ENCODE measurements at places on chromosomes 2 and 18. TPM values are rescaled to one million over a fixed set of nuclear protein-coding genes. Genes with fewer than 3 reads are reported as not detected.

Gene POTEC
- not detected for total RNA-seq

- no peaks in the 10 kb centered on the region for H3K27me3 ChIP-seq
- H3K27ac ChIP-seq: no peak overlapping the region
- DNase-seq: no peak
- no peak overlapping the region for H3K4me3 ChIP-seq
Observed at GRCh38 chr2:40257340-40258134, 194.4 kb downstream of the SLC8A1 start.

GRCh38 chr18:73893880-73894279, 253.8 kb downstream of the FBXO15 start:
- H3K36me3 ChIP-seq: no peaks in the 10 kb centered on the region
- no peaks in the 10 kb centered on the region for H3K27me3 ChIP-seq
- no peak overlapping the region for H3K27ac ChIP-seq
- no peak for DNase-seq

Gene CSRNP3
- 3.9 TPM for total RNA-seq

DNA sequence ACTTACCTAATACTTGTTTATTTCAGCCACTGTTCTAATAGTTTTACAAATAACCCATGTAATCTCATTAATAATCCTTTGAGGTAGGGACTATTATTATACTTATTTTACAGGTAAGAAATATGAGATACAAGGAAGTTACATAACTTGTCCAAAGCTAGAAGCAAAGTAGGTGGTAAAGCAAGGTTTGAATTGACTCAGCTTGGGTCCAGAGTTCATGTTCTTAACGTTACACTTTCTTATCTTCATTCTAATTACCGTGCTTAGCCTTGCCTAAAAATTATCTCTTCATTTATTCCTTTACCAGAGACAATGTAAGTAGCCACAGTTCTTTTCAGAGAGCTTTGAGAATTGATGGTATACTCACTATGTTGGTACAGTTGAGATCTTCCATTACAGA, 743.6 kb downstream of the KCNJ3 start:
- H3K27me3 ChIP-seq: no peaks in the 10 kb centered on the region
- H3K4me1 ChIP-seq: no peaks in the 10 kb centered on the region
- no peaks in the 10 kb centered on the region for H3K36me3 ChIP-seq
- DNase-seq: no peak
- no peak overlapping the region for H3K4me3 ChIP-seq

Gene CFAP65
- total RNA-seq: not detected

GRCh38 chr2:56018267-56018666, 94.7 kb upstream of the EFEMP1 start:
- no peak for DNase-seq

DNA sequence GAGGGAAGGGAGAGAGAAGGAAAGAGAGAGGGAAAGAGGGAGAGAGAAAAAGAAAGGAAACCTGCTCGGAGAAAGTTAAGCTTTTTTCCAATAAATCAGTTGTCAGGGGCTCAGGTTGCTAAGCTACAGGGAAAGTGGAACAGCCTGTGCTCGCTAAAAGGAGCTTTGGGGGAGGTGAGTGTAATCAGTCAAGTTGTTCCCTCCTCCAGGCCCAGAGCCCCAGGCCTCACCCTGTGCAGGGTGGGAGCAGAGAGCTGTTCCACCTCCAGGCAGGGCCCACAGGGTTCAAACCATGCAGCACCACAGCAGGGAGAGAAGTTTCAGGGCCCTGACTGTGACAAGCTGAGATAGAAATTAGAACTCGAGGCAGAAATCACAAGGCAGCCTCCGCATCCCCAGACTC, 56.4 kb upstream of the PPP1CB start:
- peak overlapping the region; percentile 50 for H3K27ac ChIP-seq
- DNase-seq: no peak
- H3K36me3 ChIP-seq: no peaks in the 10 kb centered on the region
- no peaks in the 10 kb centered on the region for H3K27me3 ChIP-seq

DNA sequence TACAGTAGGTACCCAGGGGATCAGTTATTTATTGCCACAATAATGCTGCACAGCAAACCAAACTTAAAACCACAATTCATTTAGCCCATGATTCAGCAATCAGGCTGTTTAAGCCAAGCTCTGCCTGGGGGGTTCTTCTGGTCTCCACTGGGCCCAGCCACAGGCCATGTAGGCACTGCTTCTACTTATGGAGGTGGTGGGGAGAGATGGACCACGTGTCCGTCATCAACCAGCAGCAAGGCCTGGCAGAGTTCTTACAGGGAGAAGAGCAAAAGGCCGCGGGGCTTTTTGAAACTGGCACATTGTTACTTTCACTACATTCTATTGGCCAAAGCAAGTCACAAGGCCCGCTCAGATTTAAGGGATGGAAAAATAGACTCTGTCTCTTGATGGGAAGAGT, 76.3 kb upstream of the DAPL1 start:
- H3K4me1 ChIP-seq: no peaks in the 10 kb centered on the region
- peak overlapping the region; percentile 54 for H3K27ac ChIP-seq
- no peak overlapping the region for H3K4me3 ChIP-seq

Data from sigmoid colon (tissue), 7 donors.